ENCODE measurements at places on chromosomes 4 and X.

DNA sequence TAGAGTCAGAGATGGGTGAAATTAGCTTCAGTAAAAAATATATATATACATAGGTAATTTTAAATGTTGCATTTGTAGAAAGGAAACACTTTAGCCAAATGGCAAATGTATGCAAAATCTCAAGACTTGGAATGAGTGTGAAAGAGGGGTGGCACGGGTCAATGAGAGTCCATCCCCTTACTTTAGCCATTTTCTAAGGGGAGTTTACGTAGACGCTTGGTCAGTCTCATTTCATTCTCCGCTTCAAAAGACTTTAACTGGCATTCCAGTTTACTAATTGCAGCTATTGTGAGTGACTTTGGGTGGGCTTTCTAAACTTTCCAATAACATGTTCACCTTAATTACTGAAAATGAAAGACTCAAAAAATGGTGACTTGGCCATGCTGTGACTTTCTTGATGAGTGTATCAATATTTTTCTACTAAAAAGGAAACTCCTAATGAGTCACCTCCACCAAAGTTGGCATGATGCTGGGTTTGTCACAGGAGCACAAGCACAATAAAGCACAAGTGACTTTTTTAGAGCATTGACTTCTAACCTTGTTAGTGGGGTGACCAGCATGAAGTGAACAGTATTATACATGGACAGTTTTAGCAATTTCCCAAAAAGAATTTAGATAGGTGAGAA is 356.0 kb upstream of the RASGEF1B start:
- no peak for DNase-seq

GRCh38 chrX:43809463-43809862 is 72.8 kb downstream of the MAOB start:
- no peak for DNase-seq

DNA sequence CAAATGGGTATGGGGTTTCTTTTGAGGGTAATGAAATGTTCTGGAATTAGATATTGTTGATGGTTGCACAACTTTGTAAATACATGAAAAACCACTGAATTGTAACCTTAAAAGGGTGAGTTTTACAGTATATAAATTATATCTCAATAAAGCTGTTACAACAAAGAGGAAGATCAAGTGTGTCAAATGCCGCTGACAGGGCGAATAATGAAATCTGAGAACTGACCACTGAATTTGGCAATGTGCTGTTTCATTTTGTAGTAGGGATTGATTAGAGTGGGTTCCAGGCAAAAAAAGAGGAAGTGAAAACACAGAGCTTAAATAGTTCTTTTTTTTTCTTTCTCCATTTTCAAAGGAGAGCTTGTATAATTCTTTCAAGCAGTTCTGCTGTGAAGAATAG is 161.1 kb upstream of the NAP1L5 start:
- DNase-seq, result no peak

DNA sequence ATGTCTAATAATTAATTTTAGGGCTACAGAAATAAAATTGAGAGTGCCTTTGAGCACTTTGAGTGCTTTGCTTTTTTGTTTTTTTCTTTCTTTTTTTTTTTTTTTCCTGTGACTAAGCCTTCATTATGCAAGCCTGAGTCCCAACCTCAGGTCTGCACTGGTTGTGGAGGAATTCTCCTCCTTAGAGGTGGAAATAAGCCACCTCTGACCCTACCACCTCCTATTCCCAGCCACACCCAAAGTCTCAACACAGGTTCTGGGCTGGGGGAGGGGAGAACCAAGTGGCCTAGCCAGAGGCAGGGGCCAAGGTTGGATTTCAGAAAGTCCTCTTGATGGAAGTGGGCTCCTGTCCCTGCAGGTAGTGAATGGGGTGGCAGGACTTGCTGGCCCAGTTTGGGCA is 180.2 kb downstream of the ARAP2 start:
- no peak for DNase-seq

- no peak for DNase-seq
Observed at GRCh38 chr4:948101-948935, 16.1 kb downstream of the TMEM175 start.

DNA sequence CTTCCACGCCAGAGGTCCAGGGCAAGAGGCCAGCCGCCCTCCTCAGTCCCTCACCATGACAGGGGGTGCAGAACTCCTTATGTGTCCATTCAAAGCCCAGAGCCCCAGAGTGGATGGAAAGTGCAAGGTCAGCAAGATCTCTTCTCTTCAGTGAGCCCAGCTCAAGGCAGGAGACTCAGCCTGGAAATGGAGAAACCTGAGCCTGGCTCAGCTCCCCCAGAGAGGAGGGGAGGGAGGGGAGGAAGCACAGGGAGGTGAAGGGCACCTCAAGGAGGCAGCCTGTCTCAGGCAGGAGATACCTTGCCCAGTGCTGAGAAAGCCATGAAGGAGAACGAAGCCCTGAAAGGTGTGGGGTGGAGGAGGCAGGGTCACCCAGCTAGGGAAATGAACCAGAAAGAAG is 121.8 kb upstream of the PJA1 start:
- no peak for DNase-seq

DNA sequence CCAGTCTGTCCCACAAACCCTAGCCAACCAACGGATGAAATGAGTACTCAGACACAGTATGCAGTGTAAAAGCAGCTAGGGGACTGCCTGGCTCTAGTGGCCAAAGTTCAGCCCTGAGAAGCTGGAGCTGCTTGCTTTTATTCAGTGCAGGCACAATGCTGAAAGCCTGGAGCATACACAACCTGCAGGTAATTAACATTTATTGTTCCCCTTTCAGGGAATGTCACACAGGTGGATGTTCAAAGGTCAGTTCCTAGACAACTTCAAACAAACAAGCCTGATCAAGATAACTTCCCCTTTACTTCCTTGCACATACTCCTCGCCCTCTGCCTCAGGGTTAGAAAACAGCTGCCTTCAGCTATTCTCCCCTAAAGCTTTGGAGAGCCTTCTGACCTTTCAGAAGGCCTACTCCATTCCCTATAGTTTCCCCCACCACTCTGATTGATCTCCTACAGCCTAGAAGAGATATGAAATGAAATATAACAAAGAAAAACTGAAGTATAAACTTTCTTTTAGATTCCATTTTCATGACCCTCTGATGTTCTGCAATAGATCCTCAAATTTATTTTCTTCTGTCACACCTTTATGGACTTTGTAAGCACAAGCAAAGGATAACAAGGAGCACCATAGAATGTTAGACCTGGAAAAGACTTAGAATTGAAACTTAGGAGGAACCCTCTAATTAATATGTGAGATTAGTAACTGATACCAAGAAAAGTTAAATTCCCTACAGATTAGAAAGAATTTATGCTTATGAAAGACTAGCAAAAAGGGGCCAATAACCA is 6.8 kb upstream of the DCAF8L1 start:
- no peak for DNase-seq

DNA sequence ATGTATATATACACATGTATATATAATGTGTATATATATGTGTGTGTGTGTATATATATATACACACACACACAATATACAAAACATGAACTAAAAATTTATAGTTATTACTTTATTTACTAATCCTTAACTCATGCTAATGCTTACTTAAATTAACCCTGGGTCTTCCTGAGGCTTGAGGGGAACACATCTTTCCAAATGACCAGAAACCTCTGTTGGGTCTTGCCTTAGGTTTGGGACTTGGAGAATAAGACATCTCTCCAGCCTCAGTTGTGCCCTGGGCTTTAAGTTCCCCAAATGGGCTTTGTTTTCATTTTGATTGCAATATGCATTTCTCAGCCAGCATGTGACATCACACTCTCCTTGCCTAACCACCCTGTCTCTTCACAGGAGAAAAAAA is 7.7 kb downstream of the GEMIN8 start:
- no peak for DNase-seq

- no peak for DNase-seq
Observed at GRCh38 chr4:101039367-101039766, 308.0 kb downstream of the PPP3CA start.

DNA sequence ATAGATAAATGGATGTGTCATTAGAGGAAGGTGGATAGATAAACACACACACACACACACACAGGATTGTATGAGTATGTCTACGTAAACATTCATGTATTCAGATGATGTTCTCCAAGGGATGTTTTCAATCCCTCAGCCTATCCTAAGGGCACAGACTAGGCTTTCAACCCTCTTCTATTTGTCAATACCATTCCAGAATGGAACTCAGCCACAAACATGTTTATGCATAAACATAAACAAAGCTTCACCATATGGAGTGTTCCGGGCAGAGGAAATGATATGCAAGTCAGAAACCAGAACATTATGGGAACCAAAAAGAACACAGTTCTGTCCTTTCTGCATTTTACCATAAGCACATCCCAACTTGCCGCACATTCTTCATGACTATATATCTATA is 25.0 kb downstream of the CRMP1 start:
- no peak for DNase-seq

GRCh38 chrX:10280071-10280470 is 123.3 kb downstream of the CLCN4 start:
- DNase-seq, result no peak

DNA sequence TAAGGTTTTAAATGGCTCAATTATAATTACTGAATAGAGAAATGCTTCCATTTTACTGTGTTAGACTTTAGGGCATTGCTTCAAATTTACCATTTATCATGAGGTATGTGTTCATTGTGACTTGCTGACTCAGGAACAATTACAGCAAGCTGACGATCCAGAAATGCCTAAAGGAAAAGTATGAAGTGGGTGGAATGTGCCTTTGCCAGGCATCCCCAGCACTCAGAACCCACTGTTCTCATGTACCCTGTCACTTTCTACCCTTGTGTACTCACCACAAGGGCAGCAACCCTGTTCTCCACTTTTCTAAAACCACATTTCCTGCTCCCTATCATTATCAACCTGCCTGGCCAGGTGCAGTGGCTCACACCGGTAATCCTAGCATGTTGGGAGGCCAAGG is 41.5 kb downstream of the QRFPR start:
- DNase-seq, result no peak

GRCh38 chr4:52836678-52837077 is 25.4 kb upstream of the RASL11B start:
- no peak for DNase-seq

GRCh38 chr4:169927280-169927679 is 98.9 kb downstream of the MFAP3L start:
- no peak for DNase-seq

DNA sequence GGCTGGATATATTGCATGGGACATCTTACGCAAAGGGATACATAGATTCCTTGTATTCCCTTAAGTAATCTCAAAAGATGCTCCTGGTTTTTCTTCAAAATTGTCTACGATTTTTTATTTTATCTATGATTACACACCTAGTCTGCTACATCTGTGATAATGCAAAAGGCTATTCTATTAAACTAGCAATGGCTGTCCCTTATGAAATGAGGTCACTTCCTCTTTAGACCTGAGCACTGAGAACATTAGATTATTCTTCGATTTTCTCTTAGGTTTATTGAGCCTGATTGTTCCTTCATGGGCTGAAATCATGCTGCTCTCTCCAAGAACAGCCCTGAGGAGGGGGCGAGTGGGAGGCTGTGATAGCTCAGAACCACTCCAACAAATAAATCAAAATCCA is 126.8 kb upstream of the ENPP6 start:
- DNase-seq, result no peak

DNA sequence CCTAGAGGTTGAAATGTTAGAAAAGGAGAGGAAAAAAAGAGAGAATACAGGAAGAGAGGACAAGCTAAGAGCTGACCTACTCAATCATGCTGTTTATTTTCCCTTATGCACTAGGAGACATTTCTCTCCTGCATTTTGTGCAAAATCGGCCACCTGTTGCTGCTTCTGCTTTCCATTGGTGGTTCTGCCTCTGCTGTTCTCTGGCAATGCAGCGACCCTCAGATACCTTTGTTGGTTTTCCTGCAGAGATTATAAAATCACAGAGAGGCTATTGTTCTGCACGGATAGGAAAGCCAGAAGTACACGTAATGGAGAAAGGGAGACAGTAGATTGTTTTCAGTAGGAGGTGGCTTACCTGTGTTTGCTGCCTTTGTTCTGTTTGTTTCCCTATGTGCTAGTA is 108.9 kb downstream of the UNC5C start:
- no peak for DNase-seq

- no peak for DNase-seq
Observed at GRCh38 chrX:38570396-38570795, 9.1 kb downstream of the TSPAN7 start.

GRCh38 chrX:1389181-1389992 is 2.5 kb downstream of the SLC25A6 start:
- no peak for DNase-seq

DNA sequence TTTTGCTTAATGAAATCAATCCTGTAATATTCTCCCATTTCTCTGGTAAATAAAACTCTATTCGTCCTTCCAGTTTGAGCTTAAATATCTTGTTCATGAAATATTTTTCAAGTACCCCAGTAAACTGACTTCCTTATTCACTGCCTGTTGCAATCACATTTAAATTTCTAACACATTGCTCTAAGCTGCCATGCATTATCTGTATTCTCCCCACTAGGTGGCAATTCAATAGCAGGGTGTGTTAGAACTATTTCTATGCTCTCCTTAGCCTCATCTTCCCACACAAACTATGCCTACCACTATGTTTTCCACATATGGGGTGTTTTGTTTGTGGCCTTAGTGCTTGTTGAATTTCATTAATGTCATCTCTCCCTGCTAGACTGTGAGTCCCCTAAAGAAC is 377.1 kb upstream of the HS3ST1 start:
- DNase-seq, result no peak

DNA sequence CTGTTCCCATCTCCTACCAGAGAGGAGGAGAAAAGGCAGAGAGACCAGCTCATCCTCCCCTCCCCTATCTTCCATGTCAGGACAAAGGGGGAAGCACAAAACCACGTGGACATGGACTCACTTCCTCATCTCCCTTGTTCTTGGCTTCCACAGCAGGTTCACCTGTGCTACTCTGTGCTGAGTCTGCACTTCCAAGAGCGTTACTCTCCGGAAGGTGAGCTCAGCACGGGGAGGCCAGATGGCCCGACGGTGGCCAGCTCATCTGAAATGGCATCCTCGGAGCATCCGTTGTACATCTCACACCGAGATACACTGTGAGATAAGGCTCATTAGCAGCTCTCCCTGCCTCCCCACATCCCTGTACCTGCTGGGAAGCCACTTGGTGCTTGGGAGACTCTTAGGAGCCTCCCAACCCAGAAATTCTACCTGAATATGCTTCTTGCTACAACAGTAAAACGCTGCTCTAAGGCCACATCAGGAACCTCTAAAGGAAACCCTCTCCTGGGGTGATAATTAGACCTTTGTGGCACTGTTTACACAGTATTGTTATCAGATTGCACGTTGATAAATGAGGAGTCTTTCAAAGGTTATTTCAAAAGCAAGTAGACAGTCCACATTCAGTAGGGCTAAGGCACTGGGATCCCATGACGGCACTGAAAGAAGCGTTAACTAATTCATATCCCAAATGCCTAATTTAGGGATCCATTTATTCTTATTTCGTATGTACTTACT is 19.4 kb downstream of the LGI2 start:
- no peak for DNase-seq

- DNase-seq, result no peak
Observed at GRCh38 chr4:113243312-113243711, 193.9 kb downstream of the ANK2 start.

- DNase-seq, result no peak
Observed at GRCh38 chr4:7651461-7651921, 216.8 kb upstream of the PSAPL1 start.

All from activated CD4-positive, alpha-beta T cell treated with anti-CD3 and anti-CD28 coated beads for 1 hour (primary cell).